ENCODE measurements at places on chromosomes 12 and 14. TPM values are rescaled to one million over a fixed set of nuclear protein-coding genes. Genes with fewer than 3 reads are reported as not detected.

Gene CPNE6
- 14.1 TPM for polyA plus RNA-seq

Gene PLEKHG7
- not detected for polyA plus RNA-seq

Gene HOXC6
- polyA plus RNA-seq: 111 TPM

Gene TMEM229B
- polyA plus RNA-seq: 54.6 TPM

Gene DRAM1
- 5.1 TPM for polyA plus RNA-seq

Gene GDF3
- polyA plus RNA-seq: 1.1 TPM

Gene ANG
- 2.8 TPM for polyA plus RNA-seq

Gene SLC7A8
- polyA plus RNA-seq: 18.7 TPM

Gene DDX55
- 24.8 TPM for polyA plus RNA-seq

Gene ACSM4
- polyA plus RNA-seq: 0.12 TPM

Gene LRP1-AS
- polyA plus RNA-seq: not detected

Gene PYGL
- polyA plus RNA-seq: 21.8 TPM

Gene CCDC184
- 121 TPM for polyA plus RNA-seq

Gene KCNH5
- 4.1 TPM for polyA plus RNA-seq

Gene RASSF9
- 3.0 TPM for polyA plus RNA-seq

Gene EPYC
- not detected for polyA plus RNA-seq

Gene CLEC4C
- 0.12 TPM for polyA plus RNA-seq

Gene LPCAT3
- 35.5 TPM for polyA plus RNA-seq

Gene CCDC88C
- polyA plus RNA-seq: 22.6 TPM

Gene ITGA7
- polyA plus RNA-seq: 88.6 TPM

Gene SLC7A7
- polyA plus RNA-seq: 11.5 TPM

Gene EEF1AKMT3
- polyA plus RNA-seq: 6.0 TPM

Gene SOX5
- 20.3 TPM for polyA plus RNA-seq

Gene ASB2
- polyA plus RNA-seq: 1.6 TPM

Gene NANOG
- 0.15 TPM for polyA plus RNA-seq

Gene PPM1H
- 22.0 TPM for polyA plus RNA-seq

Gene OAS3
- 7.4 TPM for polyA plus RNA-seq

Gene ACSS3
- polyA plus RNA-seq: 8.7 TPM

Gene ERO1A
- 21.6 TPM for polyA plus RNA-seq

Gene EFS
- polyA plus RNA-seq: 45.6 TPM

Gene ST8SIA1
- polyA plus RNA-seq: 41.9 TPM

Gene REP15
- polyA plus RNA-seq: 1.1 TPM

Gene GPRC5A
- 0.89 TPM for polyA plus RNA-seq

Gene KLRG1
- polyA plus RNA-seq: 6.7 TPM

Gene SLC10A1
- polyA plus RNA-seq: not detected

Gene NGB
- 16.3 TPM for polyA plus RNA-seq

Gene KLHDC1
- polyA plus RNA-seq: 4.7 TPM

Gene KLRB1
- not detected for polyA plus RNA-seq

Gene RPL10L
- polyA plus RNA-seq: not detected

Gene MYF6
- 2.2 TPM for polyA plus RNA-seq

Gene TAS2R31
- polyA plus RNA-seq: 1.6 TPM

Gene TAS2R8
- not detected for polyA plus RNA-seq

Gene CD69
- 1.8 TPM for polyA plus RNA-seq

Gene OVCH1
- 0.78 TPM for polyA plus RNA-seq

Gene ATXN7L3B
- polyA plus RNA-seq: 80.7 TPM

Gene PKP2
- polyA plus RNA-seq: 18.7 TPM

Gene OLR1
- polyA plus RNA-seq: 26.8 TPM

Gene HHIPL1
- polyA plus RNA-seq: 5.1 TPM

Gene VRTN
- not detected for polyA plus RNA-seq

Gene CCDC177
- polyA plus RNA-seq: 4.3 TPM

Gene HOXC13
- polyA plus RNA-seq: not detected
